ENCODE measurements at places on chromosomes 2 and 18.
A peak's percentile ranks its signal among the peaks of the same experiment; 100 is the strongest.

GRCh38 chr2:33106115-33106514, 159.4 kb downstream of the LTBP1 start:
- DNase-seq = no peak

DNA sequence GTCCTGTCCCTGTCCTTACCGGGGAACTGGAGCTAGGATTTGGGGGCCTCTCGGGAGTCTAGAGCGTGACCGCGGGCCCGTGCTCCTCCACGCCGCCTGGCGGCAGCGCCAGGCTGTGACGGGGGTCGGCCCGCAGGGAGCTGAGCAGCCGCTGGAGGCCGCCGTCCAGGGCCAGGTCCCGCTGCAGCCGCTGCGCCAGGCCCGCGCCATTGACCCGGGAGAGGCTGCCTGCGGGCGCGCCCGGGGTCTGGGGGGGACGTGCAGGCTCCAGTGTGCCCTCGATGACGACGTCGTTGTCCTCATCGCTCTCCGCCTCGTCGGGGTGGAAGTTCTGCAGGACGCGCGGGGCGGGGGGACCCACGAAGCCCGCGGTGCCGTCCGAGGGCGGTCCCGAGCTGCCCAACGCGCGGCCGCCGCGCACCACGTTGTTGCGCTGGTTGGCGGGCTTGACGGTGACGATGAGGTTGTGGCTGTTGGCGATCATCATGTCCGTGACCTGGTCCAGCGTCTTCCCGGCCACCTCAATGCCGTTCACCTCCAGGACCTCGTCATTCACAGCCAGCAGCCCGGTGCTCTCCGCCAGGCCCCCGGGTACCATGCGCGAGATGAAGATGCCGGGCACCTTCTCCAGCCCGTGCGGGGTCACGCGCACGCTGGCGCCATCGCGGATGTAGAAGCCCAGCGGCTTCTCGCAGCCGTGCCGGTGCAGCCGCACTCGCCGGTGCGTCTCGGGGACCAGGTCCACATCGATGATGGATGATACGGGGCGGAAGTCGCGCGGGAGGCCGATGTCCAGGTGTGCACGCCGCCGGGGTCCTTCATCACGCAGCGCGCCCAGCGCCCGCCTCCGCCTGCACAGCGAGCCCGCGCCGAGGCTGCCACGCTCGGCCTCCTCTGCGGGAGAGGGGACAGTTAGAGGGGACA, 50.9 kb downstream of the ADNP2 start:
- DNase-seq = no peak

DNA sequence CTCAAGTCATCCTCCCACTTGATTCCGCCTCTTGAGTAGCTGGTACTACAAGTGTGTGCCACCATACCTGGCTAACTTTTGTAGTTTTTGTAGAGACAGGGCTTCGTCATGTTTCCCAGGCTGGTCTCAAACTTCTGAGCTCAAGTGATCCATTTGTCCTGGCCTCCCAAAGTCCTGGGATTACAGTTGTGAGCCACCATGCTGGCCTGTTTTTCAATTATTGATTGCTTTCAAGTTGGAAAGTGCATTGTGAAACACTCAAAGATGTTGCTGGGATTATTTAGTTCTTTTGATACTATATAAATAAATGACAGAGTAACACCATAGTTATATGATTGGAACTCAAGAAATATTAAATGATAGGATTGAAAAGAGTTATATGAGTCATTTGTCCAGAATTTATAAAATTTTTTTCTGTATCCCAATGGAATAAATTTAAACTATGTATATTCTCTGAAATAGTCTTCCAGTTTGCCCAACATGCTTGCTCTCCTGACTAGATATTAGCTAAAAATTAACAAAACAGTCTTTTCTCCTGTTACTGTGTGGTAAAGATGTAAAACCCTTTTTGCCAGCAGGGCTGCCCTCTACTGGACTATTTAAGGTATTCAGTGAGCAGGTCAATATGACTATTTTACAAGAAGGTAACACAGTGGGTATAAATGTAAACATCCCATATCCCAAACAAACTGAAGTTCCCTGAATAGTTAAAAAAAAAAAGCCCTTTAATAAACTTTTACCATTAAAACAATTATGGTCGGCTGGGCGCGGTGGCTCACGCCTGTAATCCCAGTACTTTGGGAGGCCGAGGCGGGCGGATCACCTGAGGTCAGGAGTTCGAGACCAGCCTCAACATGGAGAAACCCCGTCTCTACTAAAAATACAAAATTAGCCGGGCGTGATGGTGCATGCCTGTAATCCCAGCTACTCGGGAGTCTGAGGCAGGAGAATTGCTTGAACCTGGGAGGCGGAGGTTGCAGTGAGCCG, 42.7 kb downstream of the ACSL3 start:
- DNase-seq = peak; percentile 44

DNA sequence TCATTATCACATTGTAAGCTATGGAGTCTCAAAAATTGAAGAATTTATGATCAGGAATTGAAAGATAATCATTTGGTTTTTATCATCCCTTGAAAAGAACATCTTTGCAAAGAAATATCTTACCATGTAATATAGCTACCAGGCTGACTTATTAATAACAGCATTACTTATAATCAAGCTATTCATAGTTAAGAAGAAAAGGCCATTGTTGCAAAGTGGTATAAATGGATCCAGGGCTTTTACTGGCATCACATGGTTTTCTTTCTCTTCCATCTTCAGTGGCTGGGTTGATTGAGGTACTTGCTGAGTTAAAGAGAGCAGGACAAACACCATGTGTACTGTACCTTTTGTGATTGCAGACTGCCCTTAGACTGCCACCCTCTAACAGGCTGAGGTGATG, 39.6 kb downstream of the MFSD6 start:
- DNase-seq = no peak

DNA sequence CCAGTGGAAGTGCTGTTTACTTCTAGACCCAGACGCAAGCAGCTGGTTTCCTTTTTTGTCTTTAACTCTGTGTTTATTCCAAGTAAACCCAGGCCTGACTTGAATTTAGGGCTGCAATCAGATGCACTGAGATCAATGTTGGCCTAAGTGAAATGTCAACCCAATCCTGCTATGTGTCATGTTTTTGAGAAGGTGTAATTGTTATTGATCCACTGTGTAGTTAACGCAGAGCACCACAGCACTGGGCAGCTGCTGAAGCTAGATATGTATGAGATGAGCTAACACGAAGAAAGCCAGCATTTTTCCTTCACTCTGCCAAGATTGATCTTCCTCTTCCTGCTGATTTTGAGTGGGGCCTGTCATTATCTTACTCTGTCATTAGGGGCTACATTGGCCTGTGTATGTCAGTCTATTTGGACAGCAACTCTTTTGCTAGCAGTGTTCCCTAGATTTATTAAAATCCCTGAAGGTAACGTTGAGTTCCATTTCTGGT, 18.9 kb upstream of the DLX1 start:
- no peak for DNase-seq

DNA sequence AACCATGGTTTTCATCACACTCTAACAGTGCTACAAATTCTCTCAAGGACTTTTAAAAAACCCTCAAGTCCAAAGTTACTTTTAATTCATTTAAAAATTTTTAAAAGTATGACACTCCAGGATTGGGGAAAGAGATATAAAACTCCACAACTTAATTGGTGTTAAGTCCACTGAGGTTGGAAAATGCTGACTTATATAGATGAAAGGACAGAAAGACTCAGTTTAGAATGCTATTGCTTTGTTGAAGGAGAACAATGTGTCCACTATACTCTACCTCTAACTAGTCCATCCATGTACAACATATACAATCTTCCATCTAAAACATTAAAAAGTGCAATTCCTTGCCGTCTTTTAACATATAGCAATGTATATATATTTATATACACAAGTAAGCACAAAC, 41.2 kb downstream of the CABYR start:
- no peak for DNase-seq

- DNase-seq = no peak
Observed at GRCh38 chr18:47151439-47151838, 1.1 kb upstream of the HDHD2 start.

- DNase-seq = peak; percentile 73
Observed at GRCh38 chr2:64837925-64838641, 151.1 kb upstream of the SLC1A4 start.

DNA sequence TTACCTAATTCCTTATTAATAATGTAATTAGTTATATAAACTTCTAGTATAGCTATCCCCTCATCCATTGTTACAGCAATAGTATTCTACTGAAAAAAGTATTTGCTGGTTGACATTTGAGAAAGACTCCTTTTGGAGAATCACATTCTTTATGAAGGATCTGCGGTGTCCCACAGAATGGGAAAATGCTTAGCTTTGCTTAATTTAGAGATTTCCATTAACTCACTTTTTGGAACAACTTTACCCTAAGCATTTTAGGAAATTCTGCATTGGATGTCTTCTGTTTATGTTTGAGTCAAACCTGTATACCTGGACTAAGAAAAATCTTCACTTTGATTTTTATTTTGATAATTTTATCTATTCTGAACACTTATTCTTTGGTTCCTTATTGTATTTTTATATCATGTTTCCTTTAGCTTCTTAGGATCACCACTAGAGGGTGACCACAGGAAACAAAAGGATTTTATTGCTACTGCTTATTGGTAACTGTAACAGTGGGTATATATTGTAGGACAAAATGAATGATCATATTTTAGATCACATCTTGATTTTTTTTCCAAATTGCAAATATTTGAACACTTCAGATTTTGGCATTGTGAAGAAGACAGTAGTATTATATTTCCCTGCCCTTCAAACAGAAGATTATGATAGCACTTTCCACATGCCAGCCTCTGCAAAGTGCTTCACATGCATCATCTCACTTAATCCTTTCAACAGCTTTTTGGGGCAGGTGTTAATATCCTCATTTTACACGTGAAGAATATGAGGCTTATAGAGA, 79.6 kb downstream of the MIB1 start:
- peak; percentile 41 for DNase-seq

DNA sequence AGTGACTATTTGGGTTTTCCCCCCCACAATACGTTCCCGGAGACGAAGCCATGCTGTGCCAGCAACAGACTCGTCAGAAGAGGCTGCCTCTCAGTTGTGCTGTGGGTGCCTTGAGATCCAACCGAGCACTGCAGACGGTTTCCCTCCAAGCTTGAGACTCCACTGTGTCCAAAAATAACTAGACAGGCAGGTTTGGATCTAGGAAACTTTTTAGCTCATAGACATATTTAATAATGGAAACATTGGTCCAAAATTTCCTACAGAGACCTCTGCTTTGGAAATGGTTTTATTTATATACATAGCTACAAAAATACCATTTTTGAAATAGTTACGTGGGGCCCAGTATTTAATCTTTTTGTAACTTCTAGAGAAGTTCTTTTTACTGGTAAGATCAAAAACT, 63.1 kb upstream of the SPATS2L start:
- no peak for DNase-seq

- DNase-seq = no peak
Observed at GRCh38 chr18:60069145-60069544, 169.3 kb downstream of the PMAIP1 start.

GRCh38 chr18:58911766-58912165, 47.1 kb downstream of the ZNF532 start:
- DNase-seq = no peak

GRCh38 chr2:48197618-48198017, 291.3 kb upstream of the FBXO11 start:
- DNase-seq = no peak

DNA sequence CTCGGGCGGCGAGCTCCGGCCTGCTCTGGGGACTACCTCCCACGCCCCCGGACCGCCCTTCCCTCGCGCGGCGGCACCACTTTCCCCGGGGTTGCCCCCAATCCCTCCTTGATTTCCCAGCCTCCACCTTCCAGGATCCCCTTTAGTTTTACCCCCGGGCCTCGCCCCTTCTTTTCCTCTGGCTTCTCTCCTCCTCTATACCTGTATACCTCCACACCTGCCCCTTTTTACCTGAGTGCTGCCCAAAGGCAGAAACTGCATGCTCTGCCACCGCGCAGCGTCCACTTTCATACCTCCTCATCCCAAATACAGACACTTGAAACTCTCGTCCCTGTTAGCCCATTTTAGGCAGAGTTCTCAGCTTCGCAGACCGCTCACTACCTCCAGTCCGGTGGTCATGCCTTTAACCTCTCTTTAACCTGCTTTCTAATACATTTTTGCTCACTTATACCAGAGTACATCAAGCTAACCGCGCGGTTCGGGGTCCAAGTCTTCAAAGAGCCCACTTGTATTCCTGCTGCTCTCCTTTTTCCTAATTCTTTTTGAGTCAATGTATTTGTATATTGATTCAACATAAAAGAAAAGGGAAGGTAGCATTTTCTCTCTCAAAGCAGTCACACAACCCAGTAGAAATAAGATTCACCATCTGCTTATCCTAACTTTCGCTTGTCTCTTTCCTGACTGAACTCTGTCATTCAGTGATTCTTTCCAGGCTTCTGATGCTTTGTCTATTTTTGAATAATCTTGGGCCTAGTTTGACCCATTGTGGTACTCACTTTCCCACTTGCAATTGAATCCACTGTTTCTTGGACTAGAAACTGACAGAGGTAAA, 901 bp downstream of the SPOPL start:
- peak; percentile 49 for DNase-seq

- DNase-seq = no peak
Observed at GRCh38 chr2:126981476-126981875, 82.8 kb downstream of the TEX51 start.

GRCh38 chr2:47346638-47347037, 56.3 kb upstream of the MSH2 start:
- no peak for DNase-seq

DNA sequence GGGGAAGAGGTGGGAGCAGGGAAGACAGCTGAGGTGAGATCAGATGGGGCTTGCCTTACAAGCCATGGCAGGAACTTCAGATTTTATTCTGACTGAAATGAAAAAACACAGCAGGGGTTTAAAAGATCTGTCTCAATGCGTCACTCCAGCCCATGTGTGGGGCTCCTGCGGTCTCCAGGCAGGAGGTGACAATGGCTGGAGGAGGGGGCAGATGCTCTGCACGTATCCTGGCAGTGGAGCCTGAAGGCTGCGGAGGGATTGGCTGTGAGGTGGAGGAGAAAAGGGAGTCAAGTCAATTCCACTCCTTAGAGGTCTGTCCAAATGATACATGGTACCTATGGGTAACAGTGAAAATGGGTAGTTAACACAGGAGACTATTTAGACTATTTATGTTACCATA, 40.5 kb upstream of the KIDINS220 start:
- DNase-seq = no peak

DNA sequence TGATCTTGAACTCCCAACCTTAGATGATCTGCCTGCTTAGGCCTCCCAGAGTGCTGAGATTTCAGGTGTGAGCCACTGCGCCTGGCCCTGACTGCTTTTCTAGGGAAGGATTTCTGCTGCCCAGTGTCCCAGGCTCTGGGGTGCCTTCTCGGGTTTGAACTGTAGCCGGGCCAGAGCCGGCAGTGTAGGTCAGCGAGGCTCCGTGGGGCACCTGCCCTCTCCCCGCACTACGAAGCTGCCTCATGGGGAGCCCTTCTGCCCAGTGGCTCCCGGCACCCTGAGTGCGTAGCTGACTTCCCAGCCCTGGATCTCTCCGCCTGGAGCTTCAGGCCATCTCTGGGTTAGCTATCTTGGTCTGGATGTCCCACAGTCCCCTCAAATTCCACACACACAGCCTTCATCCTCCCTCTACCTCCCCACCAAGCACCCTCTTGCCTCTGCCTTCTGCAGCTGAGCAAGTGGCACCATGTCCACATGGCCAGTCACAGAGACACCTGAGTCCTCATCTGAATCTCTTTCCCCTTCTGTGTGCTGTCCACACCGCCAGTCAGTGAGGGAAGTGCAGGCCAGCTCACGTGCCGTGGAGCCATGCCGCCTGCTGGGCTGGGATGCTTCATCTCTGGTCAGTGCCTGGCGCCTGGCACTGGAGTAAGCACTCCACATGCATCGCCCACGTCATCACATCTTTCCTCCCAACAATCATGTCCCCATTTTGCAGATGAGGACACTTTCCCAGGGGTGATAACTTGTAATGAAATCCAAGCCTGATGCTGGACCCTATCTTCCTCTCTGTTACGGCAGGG, 69.2 kb downstream of the EDAR start:
- DNase-seq = no peak

- no peak for DNase-seq
Observed at GRCh38 chr2:178422097-178422496, 28.9 kb downstream of the PRKRA start.

All from SW480 (cell line).